Hindlimb muscle (tissue), 1 donor: ENCODE measurements at places on chromosomes 16 and 17. TPM values are rescaled to one million over a fixed set of nuclear protein-coding genes. Genes with fewer than 3 reads are reported as not detected.

- peak; percentile 83 for DNase-seq
These were observed 8.7 kb downstream of the VASN start for GRCh38 chr16:4380119-4381063.

- no peak for DNase-seq
These were observed 85.5 kb upstream of the HNF1B start for GRCh38 chr17:37830151-37830993.

The CCDC200 gene
- polyA plus RNA-seq, result 11.2 TPM

The SCN4A gene
- polyA plus RNA-seq, result 66.3 TPM

GRCh38 chr17:75896415-75897159 is at the start of gene TRIM65:
Gene TRIM65, minus strand, starts transcription at chr17:75896951. Its CDS starts 14 bp downstream, at chr17:75896937.
- DNase-seq, result peak; percentile 88

GRCh38 chr17:82965371-82965770 is 114.0 kb upstream of the METRNL start:
- no peak for DNase-seq

GRCh38 chr16:3717235-3718018 is at the start of gene TRAP1:
Gene TRAP1, minus strand, starts transcription at chr16:3717524. Its CDS starts 16 bp downstream, at chr16:3717508.
- peak; percentile 89 for DNase-seq

The MT1M gene
- 1.9 TPM for polyA plus RNA-seq

- DNase-seq, result no peak
These were observed 167.1 kb downstream of the SNX29 start for GRCh38 chr16:12143447-12144172.

DNA sequence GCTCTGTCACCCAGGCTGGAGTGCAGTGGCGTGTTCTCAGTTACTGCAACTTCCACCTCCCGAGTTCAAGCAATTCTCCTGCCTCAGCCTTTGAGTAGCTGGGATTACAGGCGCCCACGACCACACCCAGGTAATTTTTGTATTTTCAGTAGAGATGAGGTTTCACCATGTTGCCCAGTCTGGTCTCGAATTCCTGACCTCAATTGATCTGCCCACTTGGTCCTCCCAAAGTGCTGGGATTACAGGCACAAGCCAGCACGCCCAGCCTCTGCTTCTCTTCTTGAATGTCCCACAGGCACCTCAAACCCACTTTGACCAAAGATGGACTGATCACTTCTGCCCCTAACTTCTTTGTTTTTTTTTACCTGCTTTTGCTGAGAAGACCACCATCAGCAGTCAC is 4.6 kb upstream of the ARL5C start:
- DNase-seq, result no peak

- peak; percentile 19 for DNase-seq
These were observed 480 bp downstream of the TXNL4B start for GRCh38 chr16:72092832-72093447.

DNA sequence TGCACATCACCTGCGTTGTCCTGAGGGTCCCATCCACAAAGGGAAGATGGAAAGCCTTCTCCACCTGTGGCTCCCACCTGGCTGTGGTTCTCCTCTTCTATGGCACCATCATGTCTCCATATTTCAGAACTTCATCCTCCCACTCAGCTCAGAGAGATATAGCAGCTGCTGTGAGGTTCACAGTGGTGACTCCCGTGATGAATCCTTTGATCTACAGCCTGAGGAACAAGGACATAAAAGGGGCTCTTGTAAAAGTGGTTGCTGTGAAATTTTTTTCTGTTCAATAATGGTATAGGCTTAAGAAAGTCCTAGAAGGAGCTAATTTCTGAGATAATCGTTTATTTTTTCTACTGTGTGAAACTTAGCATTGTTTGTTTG is 18.7 kb downstream of the ZNF200 start:
- DNase-seq, result no peak

The P2RX5 gene
- polyA plus RNA-seq, result 31.8 TPM

GRCh38 chr17:37844158-37844976 is 79.8 kb upstream of the TBC1D3K start:
- DNase-seq, result peak; percentile 16

DNA sequence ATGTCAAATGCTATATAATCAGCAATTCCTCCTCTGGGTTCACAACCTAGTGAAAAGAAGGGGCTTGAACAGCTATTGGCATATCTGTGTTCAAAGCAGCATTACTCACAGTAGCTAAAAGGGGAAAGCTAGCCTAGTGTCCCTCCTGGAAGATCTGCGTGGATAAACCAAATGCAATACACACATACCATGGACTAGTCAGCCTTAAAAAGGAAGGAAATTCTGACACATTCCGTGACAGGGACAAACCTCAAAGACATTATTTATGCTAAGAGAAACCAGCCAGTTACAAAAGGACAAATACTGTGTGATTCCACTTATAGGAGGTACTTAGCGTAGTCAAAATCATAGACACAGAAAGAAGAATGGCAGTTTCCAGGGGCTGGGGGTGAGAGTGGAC is 90.1 kb downstream of the XYLT1 start:
- no peak for DNase-seq

The ZNF75A gene
- 30.2 TPM for polyA plus RNA-seq

GRCh38 chr16:71426880-71427615 is 14.8 kb downstream of the TLE7 start:
- no peak for DNase-seq

The GPRC5C gene
- 46.6 TPM for polyA plus RNA-seq

DNA sequence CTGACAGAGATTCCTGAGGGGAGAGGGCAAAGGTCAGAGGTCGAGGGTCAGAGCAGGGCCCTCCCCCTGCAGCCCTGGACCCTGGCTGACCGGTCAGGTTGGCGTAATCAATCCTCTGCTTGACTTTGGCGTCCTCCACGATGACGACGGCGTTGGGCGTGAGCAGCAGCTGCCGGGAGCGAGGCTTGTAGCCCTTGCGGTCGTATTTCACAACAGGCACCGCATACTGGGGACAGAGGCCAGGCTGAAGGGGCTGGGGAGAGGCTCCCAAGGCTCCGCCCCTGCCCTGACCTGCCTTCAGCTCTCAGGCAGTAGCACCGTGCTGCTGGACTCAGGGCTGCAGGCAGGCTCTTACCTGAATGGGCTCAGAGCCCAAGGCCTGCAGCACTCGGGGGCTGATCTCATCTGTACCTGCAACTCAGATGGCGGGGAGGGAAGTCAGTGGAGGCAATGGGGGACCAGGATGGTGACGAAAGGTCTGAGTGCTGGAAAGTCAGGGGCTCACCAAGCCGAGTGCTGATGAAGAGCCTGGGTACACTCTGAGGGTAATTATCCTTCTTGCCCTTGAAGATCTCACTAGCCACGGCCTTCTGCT is 12.0 kb upstream of the CRK start:
- DNase-seq, result no peak

- no peak for DNase-seq
These were observed 168.5 kb downstream of the CYB561 start for GRCh38 chr17:63277629-63278028.

GRCh38 chr17:71966459-71967313 is 154.1 kb upstream of the SOX9 start:
- DNase-seq, result no peak

- DNase-seq, result no peak
These were observed 128.2 kb downstream of the CLEC16A start for GRCh38 chr16:11072420-11073153.

DNA sequence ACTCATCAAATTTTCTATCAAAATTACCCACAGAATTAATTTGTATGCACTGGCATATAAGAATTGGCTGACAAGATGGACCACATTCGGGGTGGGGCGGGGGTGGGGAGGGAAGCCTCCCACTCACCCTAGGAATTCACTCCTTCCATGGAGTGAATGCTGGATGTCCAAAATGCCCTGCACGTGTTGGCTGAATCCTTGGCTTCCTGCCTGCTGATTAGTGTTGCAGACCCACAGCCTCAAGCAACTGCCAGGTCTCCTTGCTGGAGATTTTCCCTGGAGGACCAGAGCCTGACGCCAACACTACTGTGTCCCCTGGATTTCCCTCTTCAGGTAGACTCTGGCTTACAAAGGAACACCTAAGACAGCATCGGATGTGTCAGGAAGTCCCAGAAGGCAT is 575.7 kb upstream of the CDH11 start:
- no peak for DNase-seq

GRCh38 chr17:73272906-73273218 is 11.2 kb upstream of the CPSF4L start:
- DNase-seq, result no peak

DNA sequence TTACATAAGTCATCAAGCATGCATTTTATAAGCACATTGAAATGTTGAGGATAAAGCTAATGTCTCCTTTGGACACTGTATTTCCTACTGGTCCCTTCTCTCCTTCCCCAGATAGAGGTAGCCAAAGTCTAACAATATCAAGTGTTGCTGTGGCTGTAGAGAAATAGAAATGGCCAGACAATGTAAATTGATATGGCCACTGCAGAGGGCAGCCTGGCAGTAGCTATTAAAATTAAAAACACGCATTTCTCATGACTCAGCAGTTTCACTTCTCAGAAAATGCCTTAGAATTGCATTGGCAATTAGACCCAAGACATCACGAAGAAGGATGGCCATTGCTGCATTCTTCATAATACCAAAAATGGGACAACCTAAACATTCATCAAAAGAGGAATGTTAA is 46.8 kb upstream of the MRTFB start:
- DNase-seq, result no peak

The BPTF gene
- 56.3 TPM for polyA plus RNA-seq

- no peak for DNase-seq
These were observed 19.3 kb downstream of the DHODH start for GRCh38 chr16:72027669-72028378.

- DNase-seq, result no peak
These were observed 3.5 kb upstream of the SPATA2L start for GRCh38 chr16:89705006-89705405.
